ENCODE measurements at places on chromosomes 5 and 9.

DNA sequence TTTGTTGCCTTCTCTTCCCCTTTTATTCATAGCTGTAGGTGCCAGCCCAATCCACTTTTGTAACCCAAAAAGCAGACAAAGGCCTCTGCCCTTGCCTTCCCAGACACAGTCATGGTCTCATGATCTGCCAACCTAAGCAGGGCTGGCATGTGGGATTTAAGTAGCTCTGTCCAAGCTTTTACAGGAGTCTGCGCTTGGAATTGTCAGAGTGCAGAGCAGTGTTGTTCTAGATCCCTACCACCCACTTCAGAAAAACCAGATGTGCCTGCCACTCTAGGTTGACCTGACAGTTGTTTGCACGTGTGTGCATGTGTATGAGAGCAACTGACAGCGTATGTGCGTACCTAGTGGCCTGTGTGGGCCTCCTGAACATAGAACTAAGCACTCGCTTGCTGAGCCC lies 87.8 kb upstream of the SPRY4 start:
- DNase-seq, result no peak

DNA sequence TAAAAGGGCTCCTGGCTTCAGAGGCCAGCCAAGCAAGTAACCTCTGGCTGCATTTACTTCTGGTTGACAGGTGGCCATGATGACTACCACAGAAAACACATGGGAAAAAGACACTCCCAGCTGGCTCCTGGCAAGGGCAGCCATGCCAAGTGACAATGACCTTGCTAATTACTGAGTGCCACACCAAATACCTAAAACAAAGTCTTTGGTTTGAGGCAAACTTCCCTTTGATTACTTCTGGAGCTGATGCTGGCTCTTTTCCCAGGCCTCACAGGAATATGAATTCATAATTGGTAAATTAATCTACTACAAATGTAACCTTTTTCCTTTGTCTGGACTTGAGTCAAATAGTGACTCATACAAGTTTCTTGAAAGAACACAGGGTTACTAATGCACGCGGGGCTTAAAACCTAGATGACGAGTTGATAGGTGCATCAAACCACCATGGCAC lies 61.0 kb downstream of the LPAR1 start:
- no peak for DNase-seq

DNA sequence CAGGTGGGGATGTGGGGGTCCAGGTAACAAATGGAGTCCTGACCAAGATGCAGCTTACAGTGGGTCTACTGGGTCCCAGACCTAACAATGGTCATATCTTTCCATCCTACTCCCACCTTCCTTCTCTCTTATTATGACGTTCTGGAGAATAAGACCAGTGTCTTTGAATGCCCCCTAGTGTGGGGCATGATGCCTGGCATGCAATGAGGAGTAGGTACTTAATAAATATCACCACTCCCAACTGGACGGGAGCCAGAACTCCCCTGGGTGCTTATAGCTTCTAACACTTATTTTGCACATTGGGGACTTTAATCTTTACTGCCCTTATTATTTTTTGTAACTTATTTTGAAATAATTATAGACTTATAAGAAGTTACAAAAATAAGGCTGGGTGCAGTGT lies 98.2 kb downstream of the NDFIP1 start:
- DNase-seq, result no peak

GRCh38 chr9:130756037-130756436 lies 62.5 kb downstream of the EXOSC2 start:
- DNase-seq, result no peak

GRCh38 chr5:95969055-95969454 lies 7.4 kb upstream of the ELL2 start:
- no peak for DNase-seq

DNA sequence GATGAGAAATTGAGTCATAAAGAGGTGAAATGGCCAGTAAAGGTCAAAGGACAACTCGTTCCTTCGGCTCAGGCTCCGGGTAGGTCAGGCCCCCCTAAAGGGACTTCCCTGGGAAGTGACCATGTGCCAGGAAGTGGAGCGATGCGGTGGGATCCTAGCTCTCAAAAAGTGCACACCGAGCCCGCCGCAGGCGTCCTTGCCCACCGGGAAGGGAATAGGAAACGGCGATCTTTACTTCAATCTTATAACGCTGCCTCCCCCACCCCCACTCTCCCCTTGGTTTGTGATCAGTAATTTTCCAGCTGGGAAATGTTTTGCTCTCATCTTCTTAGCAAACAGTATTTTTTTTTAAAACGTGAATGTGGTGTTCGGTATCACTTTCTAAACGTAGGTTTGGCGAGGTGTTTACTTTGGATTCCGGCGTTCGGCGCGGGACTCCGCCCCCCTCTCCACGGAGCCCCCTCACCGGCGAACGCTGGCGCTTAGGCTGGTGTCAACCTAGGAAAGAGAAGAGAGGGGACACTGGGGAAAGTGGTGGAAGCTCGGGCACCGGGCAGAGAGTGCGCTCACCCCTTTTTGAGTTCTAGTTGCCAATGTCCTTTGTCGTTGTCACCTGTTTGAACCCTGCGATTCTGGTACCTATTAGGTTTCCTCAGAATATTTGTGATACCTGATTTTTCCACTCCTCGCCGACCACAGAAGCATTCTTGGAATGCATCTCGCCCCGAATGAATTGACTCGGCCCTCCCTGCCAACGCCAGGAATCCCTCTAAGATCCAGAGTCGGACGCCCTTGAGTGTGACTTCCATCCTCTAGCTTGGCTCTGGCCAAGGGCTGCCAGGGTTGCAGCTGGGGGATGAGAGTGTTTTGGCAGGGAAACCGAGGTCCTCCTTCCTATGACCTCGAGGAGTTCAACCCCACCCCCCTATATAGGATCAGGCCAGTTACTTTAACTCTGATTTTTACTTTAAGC lies 1.8 kb upstream of the KLF4 start:
- DNase-seq, result no peak

DNA sequence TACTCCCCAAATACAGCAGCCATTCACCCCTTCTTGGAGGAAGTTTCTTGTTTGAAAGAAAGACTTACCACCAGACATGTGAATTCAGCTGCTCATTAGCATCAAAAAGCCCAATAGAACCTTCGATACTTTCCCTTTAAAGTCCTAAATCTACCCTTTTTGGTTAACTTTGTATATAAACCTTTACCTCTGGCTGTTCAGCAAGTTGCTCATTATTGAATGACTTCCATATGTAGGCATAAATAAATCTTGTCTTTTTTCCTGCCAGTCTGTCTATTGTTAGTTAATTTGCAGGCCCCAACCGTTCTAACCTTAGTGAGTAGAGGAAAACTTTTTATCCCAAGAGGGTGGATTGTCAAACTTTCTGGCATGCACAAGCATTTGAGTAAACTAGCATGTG lies 27.9 kb upstream of the FBXL17 start:
- no peak for DNase-seq

- DNase-seq, result no peak
Measured at GRCh38 chr5:6112538-6112937, 265.8 kb downstream of the MED10 start.

DNA sequence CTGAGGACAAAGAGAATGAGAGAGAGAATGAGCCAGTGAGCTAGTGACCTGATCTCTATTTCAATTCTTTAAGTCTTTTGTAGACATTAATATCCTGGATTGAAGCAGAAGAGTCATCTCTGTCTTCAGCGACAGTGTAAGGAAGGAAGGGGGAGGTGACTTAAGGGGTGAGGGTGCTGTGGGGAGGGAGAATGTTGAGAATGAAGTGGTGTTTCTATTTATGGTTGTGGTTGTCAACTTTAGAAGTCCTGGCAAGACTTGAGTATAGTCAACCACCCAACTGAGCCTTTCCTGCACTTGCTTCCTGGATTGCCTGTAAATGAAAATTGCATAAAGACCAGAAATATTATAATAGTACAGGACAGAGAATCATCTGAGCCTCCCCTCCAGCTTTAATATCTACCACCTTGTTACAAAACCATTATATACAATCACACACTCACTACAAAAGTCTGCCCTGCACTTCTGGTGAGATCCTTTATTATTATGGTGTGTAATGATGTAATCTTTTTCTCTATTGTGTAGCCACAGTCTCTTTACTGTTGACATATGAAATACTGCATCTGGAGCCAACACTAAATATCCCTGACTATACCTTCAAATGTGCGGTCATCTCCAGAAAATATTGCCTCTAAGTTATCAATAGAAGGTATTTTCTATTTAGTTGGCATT lies 91.7 kb downstream of the NTRK2 start:
- no peak for DNase-seq

DNA sequence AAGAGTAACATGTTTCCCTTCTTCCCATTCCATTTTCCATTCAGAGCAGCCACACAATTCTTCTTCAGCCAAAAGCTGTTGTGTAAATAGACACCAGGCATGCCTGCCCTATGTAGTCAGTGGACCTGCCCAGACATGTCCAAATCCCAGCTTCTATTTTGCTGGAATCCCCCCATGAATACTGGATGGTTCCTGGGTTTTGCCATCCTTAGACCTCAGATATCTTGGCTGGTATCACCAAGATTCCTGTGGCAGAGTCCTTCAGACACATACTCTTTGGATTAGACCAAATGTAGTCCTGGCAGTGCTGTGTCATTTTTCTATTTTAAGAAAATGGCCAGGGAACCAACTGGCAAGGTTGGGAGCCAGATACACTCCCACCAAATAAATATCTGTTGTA lies 10.3 kb downstream of the FST start:
- no peak for DNase-seq

DNA sequence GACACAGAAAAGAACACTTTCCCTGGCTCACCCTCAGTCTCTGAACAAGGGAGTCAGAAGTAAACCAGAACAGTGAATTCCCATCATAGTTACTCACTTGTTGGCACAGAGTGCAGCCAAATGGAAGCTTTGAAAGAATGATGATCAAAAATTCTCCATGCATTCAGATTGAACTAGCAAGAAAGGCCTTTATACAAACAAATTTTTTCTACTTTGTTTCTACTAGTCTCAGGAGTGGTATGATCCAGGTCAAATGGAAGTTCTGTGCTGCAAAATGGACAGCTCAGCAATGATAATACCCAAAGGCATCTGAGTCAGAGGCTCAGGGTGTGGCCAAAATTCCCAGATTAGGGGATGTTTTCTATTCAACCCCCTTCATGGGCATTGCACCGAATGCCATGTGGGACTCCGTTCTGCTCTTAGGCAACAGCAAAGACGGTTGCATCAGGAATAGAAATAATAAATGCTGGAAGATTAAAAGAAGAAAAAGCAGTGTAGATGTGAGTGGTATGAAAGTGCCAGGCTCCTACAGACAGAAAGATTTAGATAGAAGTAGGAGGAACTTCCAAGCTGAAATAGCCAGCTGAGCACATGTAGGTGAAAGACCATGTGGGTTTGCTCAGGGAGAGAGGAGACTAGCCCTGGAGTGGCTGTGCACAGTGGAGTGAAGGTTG lies 24.0 kb upstream of the ASPN start:
- peak; percentile 1 for DNase-seq

DNA sequence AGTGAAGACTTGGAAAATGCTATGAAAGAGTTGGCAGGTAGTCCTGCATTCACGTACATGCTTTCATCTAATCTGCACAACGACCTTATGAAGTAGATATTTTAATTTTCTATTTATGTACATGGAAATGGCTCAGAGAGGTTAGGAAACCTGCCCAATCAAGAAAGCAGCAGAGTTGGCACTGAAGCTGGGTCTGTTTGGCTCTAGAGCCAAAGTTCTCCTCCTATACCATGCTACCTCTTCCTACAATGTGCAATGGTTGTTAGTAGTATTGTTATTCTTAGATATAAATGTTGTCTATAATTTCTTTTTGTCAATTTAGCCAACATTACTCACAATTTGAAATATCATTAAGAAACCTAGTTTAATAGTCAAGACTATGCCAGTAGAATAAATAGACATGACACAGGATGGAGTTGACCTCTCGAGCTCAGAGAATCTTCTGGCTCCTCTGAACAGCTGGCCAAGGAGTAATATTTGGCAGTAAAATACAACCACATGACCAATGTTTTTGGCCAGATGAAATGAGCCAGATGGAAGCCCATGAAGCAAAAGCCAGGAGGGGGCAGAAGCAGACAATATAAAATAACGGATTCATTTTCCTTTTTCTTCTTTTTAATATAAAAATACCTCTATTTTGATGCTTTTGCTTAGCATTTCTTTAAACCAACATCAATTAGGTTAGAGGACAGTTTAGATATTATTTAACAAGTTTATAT lies 542.3 kb downstream of the PDE4D start:
- DNase-seq, result no peak

DNA sequence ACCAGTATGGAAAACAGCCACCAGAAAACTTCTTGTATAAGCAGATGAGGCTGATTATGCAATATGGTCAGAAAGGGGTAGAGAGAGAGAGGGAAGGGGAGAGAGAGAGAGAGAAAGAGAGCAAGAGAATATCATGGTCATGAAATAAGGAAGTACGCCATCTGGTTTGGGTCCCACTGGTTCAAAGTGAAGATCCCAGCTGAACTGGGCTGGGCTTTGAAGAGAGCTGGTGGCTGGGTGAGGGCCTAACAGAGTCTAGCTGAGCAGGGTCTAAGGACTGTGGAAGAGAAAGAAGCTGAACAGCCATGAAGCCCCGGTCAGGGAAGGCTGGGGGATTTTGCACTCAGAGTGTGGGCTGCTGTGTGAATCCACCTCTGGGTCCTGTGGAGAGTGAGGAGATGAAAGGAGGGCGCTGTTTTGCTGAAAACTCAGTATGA lies 14.6 kb downstream of the TRIM14 start:
- DNase-seq, result no peak

GRCh38 chr5:152262667-152263066 lies 142.4 kb downstream of the NMUR2 start:
- DNase-seq, result no peak
